Temporal lobe (tissue), 4 donors: ENCODE measurements at places on chromosomes 6 and 20. TPM values are rescaled to one million over a fixed set of nuclear protein-coding genes. Genes with fewer than 3 reads are reported as not detected.

Gene BMP5
- total RNA-seq, result 2.7 TPM

Gene HLA-DMB
- 0.49 TPM for total RNA-seq

Gene KCNK15
- not detected for total RNA-seq

Gene CRIP3
- total RNA-seq, result 3.0 TPM

Gene HLA-DOA
- total RNA-seq, result 0.25 TPM

Gene VWA7
- 0.98 TPM for total RNA-seq

Gene RPP21
- 31.7 TPM for total RNA-seq

Gene OR2B2
- not detected for total RNA-seq

Gene FNDC1
- 3.2 TPM for total RNA-seq

Gene MACROD2
- 41.8 TPM for total RNA-seq

Gene CRISP2
- 0.49 TPM for total RNA-seq

Gene DEFB132
- not detected for total RNA-seq

Gene KCNK16
- not detected for total RNA-seq

Gene RGS19
- total RNA-seq, result 4.9 TPM

Gene PROKR2
- 9.3 TPM for total RNA-seq

Gene LPA
- 0.25 TPM for total RNA-seq

Gene MEI4
- total RNA-seq, result 0.25 TPM

Gene INSM1
- 13.3 TPM for total RNA-seq

Gene SNRPB
- total RNA-seq, result 35.4 TPM

Gene EHMT2
- 65.6 TPM for total RNA-seq

Gene DLGAP4
- 32.0 TPM for total RNA-seq

Gene GATA5
- not detected for total RNA-seq

Gene MAP7
- total RNA-seq, result 4.2 TPM

Gene RFX6
- total RNA-seq, result not detected

Gene BANF2
- not detected for total RNA-seq

Gene IMPG1
- not detected for total RNA-seq

Gene HLA-DQA1
- under 0.01 TPM for total RNA-seq

Gene PRPH2
- 3.4 TPM for total RNA-seq

Gene HS3ST5
- total RNA-seq, result 17.2 TPM

Gene SYCP2L
- total RNA-seq, result 7.1 TPM

Gene SLC23A2
- total RNA-seq, result 50.6 TPM

Gene GHRH
- total RNA-seq, result not detected

Gene GINS1
- 6.4 TPM for total RNA-seq

Gene MROH8
- 3.2 TPM for total RNA-seq

Gene LTB
- not detected for total RNA-seq

Gene OR2J3
- total RNA-seq, result not detected

Gene CALHM4
- not detected for total RNA-seq

Gene SEMG1
- total RNA-seq, result not detected

Gene TJAP1
- 4.4 TPM for total RNA-seq

Gene MOG
- 0.25 TPM for total RNA-seq

Gene LY6G6D
- total RNA-seq, result 0.74 TPM

Gene LINC00237
- 2.7 TPM for total RNA-seq

Gene RXRB
- 20.7 TPM for total RNA-seq

Gene TMX4
- total RNA-seq, result 34.9 TPM

Gene RIPOR2
- total RNA-seq, result 21.4 TPM

Gene TNFRSF6B
- total RNA-seq, result 0.49 TPM

Gene GPLD1
- total RNA-seq, result 8.9 TPM

Gene AGER
- total RNA-seq, result 0.98 TPM
